Stimulated activated CD4-positive, alpha-beta T cell treated with anti-CD3 and anti-CD28 coated beads, TNF-alpha, amount 100 ng/mL, for 24 hours (primary cell): ENCODE measurements at places on chromosomes 2 and 18.

DNA sequence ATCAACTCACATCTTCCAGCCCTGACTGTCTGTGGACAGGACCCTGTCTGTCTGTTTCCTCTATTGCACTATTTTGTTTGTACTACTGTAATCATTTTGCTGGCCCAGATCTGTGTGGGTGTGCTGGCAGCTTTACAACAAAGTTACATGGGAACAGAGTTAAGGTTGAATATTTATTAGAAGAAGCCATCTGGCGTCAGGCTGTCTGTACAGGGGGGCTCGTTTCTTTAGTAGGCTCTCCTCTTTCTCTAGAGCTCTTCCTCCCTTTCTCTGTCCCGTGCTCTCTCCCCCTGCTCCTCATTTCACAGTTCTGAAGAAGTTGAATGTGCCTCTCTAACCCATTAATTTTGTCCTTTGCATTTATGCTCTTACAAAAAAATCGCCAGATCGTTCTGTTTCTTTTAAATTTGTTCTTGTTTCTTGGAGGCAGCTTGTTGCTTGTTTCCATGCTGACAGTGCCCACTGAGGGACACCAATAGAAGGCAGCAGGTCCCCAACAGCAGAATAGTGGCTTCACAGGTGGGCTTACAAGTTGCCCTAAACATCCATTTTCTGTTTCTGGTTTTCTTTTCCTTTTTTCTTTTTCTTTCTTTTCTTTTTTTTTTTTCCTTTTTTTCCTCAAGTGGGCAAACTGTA, 315.2 kb upstream of the ZEB2 start:
- no peak for DNase-seq

- DNase-seq: no peak
These were observed 91.1 kb downstream of the ACTR3 start for GRCh38 chr2:113980946-113981345.

GRCh38 chr2:48248251-48248933, 281.6 kb upstream of the STON1 start:
- DNase-seq: no peak

DNA sequence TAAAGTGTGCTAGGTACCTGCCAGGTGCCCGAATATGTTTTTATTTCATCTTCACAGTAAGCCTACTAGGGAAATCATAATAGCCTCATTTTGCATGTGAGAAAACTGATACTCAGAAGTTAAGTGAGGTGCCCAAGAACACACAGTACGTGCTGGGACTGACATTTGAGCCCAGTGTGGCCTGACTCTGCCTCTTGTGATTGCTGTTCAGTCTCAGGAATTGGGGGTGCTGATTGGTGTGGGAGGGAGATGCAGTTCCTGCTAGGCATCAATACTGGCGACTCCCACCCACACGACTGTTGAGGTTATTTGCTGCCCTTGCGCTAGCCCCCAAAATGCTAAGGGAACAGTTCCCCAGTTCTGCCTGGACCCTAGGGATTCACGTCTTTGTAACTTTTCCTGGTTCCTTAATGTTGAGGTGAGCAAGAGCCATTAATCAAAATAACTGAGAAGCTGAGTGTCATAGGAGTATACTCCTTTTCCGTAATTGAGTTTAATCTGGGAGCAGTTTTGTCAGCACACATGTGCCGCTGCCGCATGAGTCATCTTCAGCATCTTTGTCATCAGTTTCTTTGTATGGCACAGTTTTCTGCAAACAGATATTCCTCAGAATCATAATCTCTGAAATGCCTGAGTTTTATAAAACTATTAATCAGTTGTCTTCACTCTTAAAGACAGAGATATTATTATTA, 120.7 kb downstream of the NCK2 start:
- DNase-seq: no peak

GRCh38 chr2:226403369-226403768, 396.3 kb downstream of the IRS1 start:
- DNase-seq: no peak

DNA sequence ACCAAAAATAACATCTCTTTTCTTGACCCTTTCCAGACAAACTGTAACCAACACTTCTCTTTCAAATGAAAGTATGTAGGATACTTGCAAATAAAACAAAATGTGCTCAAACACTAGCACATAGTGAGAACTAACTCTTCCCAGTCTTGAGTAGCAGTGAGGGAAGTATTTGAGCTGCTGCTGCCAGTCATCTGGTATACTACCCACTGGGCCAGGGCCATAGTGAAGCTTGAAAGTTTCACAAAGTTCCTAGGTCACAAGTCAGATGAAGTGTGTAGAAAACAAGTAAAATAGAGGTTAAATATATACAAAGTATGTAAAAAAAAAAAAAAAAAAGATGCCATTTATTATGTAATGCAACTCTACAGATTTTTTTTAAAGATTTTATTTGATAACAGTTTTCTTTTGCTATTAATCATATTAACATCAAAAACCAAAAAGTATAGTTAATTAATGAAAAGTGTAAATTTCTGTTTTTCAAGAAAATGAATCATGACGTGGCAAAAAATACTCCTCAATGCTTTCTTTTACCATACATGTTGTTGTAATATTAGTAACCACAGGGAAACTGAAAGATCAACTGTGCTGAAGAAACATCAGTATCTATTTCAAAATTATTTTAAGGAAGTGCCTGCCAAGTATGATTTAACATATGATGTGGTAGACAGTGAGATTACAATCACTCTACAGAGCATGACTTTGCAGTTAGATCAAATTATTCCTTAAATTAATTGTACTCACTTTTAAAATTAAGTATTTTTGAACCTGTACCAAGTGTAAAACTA, 21.6 kb upstream of the TRIB2 start:
- DNase-seq: no peak

- DNase-seq: no peak
These were observed 259.6 kb downstream of the CLIP4 start for GRCh38 chr2:29374823-29375222.

- DNase-seq: no peak
These were observed 72.7 kb upstream of the SPRED2 start for GRCh38 chr2:65504814-65505697.

GRCh38 chr2:205850611-205851010, 168.3 kb downstream of the NRP2 start:
- DNase-seq: no peak

DNA sequence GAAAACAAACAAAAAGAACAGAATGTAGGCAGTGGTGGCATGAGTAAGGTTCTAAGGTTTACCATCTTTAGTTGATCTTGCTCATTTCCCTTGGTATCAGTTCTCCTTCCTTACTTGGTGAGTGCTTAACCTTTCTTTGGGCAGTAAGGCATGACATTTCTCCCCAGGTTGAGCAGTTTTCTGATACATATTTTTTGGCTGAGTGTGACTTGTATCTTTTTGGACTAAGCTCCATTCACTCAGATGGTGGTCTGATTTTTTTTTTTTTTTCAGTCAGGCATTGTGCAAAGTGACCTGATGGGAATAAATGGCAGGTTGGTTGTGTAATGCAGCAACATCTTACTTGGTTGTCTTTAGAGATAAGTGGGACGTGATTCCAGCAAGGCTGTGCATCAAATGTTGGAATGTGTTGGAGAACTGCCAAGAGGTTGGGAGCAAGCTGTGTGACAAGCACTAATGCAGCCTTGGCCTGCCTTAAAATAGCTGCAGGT, 15.1 kb downstream of the SPTBN1 start:
- no peak for DNase-seq

DNA sequence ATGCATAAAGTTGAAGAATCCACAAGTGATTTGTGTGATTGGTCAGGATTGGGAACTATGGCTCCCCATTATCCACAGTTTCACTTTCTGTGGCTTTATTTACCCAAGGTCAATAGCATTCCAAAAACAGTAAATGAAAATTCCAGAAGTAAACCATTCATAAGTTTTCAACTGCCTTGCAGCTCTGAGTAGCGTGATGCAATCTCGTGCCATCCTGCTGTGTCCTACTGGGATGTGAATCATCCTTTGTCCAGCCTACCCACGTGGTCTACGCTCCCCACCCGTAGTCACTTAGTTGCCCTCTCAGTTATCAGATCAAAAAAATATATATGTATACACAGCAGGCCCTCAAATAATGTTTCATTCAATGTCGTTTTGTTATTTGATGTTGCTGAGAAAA, 89.0 kb upstream of the DLGAP1 start:
- DNase-seq: no peak

- no peak for DNase-seq
These were observed 43.1 kb upstream of the CHAC2 start for GRCh38 chr2:53724536-53724935.

- no peak for DNase-seq
These were observed 112.1 kb downstream of the UPP2 start for GRCh38 chr2:158213773-158214172.

DNA sequence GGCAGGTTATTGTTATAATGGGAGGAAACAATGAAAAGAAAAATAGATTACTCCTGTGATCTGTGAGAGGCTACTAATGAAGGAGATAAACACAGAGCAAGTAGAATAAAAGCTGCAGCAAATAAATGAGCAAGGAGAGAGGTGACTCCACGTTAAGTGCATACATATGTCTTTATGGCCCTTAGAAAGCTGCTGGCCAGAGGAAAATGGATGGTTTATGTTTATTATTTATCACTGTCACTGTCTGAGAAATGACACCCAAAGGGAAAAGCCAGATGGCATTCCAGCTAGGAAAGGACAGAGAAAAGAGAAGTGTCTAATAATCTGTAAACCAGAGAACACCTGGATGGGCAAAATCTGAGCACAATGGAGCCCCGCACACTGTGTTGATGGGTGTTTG, 122.9 kb upstream of the DDX18 start:
- no peak for DNase-seq

DNA sequence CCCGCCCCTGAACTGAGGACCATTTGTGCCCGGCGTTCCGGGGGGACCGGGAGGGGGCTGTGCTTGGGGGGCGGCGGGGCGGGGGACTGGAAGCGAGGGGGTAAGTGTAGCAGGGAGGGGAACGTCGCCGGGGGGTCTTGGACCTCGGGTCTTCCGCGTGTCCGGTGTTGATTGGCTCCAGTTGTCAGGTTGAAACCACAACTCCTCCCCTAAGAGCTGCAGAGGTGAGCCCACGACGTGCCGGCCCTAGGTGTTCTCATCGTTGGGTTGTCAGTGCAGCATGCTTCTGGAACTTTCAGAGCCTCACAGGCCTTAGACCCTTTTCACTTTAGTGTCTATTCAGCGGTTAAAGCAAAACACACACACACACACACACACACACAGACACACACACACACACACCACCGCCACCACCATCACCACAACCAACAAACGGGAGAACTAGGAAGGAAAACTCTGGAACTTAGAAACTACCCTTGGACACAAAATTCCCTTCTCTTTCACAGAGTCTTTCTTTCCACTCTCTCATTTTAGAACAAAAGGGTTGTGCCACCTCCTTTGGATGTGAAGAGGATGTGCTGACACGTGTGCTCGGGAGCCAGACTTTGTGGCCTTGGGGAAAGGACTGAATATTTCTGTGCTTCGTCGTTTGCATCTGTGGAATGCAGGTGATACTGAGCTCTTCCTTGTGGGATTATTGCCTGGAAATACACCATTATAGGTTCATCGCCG, 6.7 kb upstream of the DLX2 start:
- DNase-seq: no peak

DNA sequence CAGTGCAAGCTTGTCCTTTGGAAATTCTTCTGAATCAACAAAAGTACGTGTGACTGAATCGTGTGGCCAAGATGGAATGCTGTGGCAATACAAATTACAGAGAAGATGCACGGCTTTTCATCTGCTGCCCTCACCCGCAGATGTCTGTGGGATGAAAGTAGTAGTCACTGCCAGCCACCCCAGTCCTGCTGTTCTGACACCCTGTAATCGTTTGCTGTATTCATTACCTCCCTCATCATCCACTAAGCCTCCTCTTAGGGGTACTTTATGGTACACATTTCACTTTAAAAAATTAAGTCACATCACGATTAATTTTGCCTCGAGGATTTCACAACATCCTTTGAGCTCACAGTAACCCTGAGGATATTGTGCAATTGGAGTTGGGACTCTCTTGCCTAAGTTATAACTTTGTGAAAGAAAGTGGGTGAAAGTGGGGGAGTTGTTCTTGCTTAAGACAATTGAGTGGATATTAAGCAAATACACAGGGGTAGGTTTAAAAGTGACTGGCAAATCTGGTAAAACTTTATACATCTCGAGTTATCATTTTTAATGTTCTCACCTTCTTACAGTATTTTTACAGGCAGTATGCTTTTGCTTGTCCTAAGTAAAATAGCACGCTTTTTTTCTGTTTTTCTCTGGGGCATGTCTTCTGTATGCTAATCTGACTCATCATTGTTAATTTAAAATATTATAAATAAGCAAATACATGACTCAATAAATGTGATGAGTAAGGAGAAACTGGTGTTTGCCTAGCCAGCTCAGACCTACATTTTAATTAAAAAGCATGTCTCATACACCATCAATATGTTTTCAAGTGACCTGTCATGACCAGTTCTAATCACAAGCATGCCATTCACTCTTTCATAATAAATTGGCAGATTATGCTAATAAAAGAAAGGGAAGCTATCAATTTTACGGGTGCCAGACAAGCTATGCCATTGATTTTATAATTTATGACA, 680.9 kb downstream of the IRS1 start:
- no peak for DNase-seq

DNA sequence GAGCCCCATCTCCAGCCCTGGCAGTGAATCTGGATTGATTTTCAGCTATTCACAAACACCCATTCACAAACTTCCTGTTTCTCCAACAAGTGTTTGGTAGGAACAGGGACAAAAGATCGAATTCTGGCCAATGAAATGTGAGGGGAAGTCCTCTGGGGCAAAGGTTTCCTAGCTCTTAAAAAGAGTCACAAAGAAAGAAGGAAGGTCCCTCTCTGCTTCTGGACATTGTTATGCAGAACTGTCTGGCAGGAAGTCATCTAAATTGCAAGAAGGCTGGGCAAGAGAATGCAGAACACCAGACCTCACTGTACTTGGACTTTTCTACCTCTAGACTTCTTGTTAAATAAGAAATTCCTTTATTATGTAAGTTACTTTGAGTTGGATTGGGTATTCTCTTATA, 137.3 kb downstream of the CCDC148 start:
- no peak for DNase-seq

GRCh38 chr2:138997346-138997745, 217.2 kb upstream of the NXPH2 start:
- no peak for DNase-seq

DNA sequence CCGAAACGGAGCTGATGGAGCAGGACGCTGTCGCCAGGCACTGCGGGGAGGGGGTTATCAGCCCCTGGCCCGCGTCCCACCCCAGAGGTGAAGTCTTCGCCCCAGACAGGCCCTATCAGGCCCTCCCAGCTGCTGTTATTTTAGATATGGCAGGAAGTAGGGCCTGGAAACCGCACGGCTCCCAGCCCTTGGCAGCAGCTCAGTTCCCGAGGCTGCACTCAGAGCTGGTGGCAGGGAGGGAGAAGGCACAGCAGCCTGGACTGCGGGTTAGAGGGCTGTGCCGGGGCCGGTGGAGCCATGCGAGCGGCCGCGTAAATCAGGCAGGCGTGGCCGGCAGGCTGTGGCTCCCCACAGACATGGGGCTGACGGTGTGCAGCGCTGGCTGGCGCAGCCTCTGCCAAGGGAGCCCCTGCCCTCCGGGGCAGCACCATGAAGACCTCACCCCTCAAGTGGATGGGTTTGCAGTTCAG, 111.4 kb downstream of the NFATC1 start:
- no peak for DNase-seq

- DNase-seq: no peak
These were observed 17.8 kb downstream of the ERFE start for GRCh38 chr2:238176613-238177012.

- DNase-seq: no peak
These were observed 228.6 kb downstream of the TNS1 start for GRCh38 chr2:217774232-217774631.

GRCh38 chr2:42742740-42743658, 20.9 kb downstream of the OXER1 start:
- DNase-seq: no peak
